Ammon's horn (tissue), 1 donor: ENCODE measurements at places on chromosomes 7 and 10.

DNA sequence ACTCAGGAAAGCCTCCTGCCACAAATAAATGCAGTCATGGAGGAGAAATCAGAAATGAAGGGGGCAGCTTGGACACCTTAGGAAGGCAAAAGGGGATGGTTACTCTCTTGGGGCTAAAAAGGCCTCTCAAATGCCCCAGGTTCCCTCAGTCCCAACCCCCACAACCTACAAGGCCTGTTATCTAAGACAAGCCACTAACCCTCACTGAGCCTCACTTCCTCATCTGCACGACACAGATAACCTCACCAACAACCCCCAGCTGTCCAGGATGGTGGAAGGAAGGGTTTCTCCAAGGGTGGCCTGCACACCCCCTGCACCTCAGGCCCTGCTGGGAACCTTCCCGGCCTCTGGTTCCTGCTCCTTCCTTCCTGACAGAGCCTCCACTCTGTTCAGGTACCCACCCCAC is 29.2 kb downstream of the SORBS1 start:
- DNase-seq: no peak

GRCh38 chr10:91564026-91564425 is 68.8 kb downstream of the PPP1R3C start:
- no peak for DNase-seq

DNA sequence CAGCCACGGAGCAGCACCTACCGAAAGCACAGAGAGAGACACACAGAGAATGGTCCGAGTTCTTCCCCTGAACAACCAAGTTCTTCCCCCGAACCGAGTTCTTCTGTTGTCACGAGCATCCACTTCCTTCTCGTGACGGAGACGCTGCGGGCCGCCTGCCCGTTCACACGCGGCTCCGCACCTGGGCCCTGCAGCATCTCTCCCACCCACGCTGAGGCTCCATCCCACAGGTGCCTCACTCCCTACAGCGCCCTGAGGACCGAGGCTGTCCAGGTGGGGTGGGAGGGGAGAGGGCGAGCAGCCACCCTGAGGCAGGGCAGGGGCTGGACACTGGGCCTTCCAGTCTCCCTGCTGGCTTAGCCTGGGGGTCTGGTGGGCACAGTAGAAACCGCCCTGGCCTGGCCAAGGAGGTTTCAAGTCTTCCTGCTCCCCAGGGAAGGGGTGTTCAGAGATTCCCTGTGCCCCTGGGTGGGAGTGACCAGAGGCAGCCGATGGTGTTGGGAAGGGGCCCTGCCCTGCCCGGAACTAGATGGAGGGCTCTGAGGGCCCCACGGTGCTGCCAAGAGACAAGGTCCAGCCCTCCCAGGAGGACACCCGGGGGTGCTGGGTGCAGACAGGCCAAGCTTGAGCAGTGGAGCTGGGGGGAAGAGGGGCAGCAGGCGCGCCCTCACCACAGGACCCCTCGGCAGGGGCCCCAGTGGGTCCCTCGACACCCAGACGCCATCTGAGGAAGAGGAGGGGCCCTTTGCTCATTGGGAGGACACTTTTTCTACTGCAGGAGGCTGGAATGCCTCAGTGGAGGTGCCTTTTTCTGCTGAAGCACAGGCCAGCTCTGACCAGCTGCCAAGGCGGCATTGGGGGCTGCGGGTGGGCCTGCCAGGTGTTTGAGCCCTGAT is 5.2 kb upstream of the NKX6-2 start:
- DNase-seq: no peak

- DNase-seq: no peak
Observed at GRCh38 chr7:135905858-135906257, 71.3 kb downstream of the MTPN start.

GRCh38 chr7:20191391-20191869 is 25.8 kb downstream of the MACC1 start:
- no peak for DNase-seq

GRCh38 chr7:115230882-115231571 is 309.1 kb downstream of the MDFIC start:
- no peak for DNase-seq

GRCh38 chr10:5629303-5630111 is 36.9 kb downstream of the ASB13 start:
- DNase-seq: peak; percentile 76

- no peak for DNase-seq
Observed at GRCh38 chr7:2198206-2198605, 34.5 kb downstream of the MAD1L1 start.

DNA sequence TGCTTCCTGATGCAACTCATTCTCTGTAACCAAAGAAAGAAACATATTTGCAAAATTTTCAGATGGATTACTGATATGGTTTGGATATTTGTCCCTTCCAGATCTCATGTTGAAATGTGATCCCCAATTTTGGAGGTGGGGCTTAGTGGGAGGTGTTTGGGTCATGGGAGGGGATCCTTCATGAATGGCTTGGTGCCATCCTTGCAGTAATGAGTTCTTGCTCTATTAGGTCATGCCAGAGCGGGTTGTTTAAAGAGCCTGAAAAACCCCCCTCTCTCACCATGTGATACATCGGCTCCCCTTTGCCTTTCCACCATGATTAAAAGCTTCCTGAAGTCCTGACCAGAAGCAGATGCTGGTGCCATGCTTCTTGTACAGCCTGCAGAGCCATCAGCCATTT is 43.8 kb upstream of the PRKG1 start:
- DNase-seq: no peak

GRCh38 chr10:97525086-97525485 is 26.4 kb downstream of the UBTD1 start:
- no peak for DNase-seq

DNA sequence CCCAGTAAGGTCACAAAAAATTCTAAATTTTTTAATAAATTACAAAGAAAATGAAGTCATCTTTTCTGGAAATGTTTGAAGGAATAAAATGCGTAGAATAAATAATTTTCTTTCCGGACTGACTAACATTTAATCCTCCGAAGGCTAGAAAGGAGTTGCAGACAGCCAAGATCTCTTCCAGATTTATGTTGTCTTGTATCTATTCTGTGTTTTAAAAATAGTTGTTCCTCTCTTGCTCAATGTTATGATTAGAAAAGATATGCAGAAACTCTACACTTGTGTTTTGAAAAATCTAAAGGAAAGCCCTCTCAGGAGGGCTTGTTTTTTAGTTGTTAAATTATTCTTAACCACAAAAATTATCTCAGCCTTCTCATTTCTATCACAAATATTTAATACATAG is 70.7 kb downstream of the MACC1 start:
- no peak for DNase-seq
